Upper lobe of left lung (tissue), 6 donors: ENCODE measurements at places on chromosomes 1 and 21.

DNA sequence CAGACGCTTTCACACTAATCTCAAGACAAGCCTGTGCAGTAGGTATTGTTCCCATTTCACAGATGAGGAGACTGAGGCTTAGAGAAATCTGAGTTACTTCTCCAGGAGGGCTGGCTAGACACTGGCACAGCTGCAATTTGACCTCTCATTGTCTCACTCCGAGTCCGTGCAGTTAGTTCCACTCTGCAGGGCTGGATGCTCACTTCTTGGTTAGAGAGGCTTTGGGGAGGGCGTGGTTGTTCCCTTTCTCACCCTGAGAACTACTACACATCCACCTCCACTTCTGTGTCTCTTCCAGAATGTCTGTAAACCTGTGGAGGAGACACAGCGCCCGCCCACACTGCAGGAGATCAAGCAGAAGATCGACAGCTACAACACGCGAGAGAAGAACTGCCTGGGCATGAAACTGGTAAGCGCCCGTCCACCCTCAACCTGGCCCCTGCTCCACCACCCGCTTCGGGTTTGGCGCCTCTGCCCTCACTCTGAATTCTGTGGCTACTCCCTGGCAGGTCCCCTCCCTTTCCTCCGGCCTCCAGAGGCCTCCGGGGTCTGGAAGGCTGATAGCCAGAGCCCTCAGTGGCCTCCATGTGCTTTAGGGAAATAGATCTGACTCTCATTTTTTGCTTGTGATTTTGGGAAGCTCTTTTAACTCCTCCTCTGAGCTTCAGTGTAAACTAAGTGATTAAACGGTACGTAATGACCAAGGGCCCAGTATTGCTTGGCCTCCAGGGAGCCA is 29.1 kb downstream of the EIF2D start:
- H3K4me1 ChIP-seq, result peaks cover 55% of the 10 kb centered on the region
- peak overlapping the region; percentile 28 for H3K27ac ChIP-seq
- DNase-seq, result no peak
- no peak overlapping the region for H3K4me3 ChIP-seq

DNA sequence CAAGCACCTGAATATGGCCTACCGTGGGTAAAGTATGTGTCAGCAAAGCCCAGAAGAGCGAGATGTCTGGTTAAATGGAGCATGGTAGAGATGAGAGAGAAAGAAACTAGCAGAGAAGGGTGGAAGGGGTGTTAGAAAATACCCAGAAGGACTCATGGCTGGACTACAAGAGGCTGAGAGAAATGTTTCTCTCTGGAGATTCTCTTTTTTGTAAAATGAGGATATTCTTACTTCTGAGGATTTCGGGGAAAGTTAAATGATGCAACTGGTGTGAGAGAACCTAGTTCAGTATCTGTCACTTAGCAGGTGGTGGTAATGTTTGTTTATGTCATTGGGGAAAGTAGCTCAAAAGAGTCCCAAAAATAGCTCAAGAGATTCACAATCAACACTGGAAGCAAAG is 7.2 kb upstream of the EPS15 start:
- no peaks in the 10 kb centered on the region for H3K36me3 ChIP-seq
- H3K27ac ChIP-seq, result no peak overlapping the region
- DNase-seq, result no peak

- H3K36me3 ChIP-seq, result no peaks in the 10 kb centered on the region
- H3K27ac ChIP-seq, result peak overlapping the region; percentile 69
- H3K4me3 ChIP-seq, result peak overlapping the region; percentile 45
- peak; percentile 80 for DNase-seq
- peaks cover 11% of the 10 kb centered on the region for H3K4me1 ChIP-seq
These were observed 479.3 kb upstream of the RUNX1 start for GRCh38 chr21:35528116-35529042.

DNA sequence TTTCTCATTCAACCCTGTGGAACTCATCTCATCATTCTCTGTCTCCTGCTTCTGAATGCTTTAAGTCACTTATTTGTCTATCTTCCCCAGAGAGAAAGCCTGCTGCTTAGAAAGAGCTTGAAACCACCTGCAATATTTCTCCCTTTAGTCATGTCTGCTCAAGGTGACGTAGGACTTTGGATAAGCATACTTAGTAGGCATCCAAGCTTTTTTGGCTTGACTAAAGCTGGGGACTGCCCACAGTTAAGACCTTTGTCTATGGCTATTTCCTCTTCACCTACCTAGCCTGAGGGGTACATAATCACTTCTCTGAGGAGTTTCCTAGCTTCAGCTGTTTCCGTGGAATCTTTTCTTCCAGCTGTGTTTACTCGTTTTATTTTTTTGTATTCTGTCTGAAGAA is 665.8 kb upstream of the CAMK1G start:
- no peak for DNase-seq
- H3K4me1 ChIP-seq, result no peaks in the 10 kb centered on the region
- no peaks in the 10 kb centered on the region for H3K36me3 ChIP-seq

- no peaks in the 10 kb centered on the region for H3K4me1 ChIP-seq
- H3K27ac ChIP-seq, result no peak overlapping the region
- H3K27me3 ChIP-seq, result no peaks in the 10 kb centered on the region
- H3K36me3 ChIP-seq, result peaks cover 7% of the 10 kb centered on the region
- no peak for DNase-seq
These were observed 55.2 kb downstream of the BRWD1 start for GRCh38 chr21:39258207-39258606.

DNA sequence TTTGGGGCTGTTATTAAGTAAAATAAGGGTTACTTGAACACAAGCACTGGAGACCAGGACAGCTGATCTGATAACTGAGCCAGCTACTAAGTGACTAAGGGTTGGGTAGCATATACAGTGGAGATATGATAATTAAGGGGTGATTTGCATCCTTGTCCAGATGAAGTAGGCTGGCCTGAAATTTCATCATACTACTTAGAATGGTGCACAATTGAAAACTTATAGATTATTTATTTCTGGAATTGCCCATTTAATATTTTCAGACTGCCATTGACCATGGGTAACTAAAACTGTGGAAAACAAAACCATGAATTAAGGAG is 3.8 kb upstream of the CD1B start:
- no peaks in the 10 kb centered on the region for H3K36me3 ChIP-seq
- no peak for DNase-seq
- no peak overlapping the region for H3K27ac ChIP-seq

- no peak for DNase-seq
- H3K4me1 ChIP-seq, result no peaks in the 10 kb centered on the region
- H3K36me3 ChIP-seq, result no peaks in the 10 kb centered on the region
- H3K27ac ChIP-seq, result no peak overlapping the region
- no peaks in the 10 kb centered on the region for H3K27me3 ChIP-seq
These were observed 120.7 kb downstream of the MAP3K21 start for GRCh38 chr1:233448109-233448689.

DNA sequence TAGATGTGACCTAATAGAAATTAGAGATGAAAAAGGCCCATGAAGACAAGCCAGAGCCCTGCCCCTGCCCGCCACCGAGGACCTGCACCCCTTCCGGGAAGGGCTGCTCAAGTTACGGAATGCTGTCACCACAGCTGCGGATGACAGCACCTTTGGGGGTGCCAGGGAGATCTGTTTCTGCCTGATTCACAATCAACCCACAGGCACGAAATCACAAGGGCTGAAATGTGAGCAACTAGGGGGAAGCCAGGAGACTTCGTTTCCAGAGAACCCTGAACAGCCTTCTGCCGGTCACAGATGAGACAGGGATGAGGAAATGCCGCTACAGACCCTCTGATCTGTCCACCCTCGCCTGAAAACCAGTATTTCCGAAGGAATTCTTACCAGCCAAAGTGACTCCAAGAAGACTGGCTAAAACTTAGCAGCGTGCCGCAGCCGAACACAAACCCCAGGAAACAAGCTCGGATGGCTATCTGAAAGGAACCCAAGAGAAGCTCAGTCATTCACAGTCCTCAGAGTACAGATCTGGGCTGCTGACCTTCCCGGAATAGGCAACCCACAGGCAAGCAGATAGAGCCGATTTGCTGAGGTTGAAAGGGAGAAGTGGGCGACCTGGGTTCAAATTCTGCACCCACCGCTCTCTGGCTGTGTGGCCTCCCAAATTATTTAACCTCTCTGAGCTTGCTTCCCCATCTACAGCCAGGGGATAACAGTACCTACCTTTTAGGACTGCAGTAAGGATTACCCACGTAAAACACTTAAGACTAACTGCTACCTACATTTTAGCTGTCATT is 1.1 kb downstream of the ICMT start:
- peak overlapping the region; percentile 67 for H3K4me3 ChIP-seq
- no peaks in the 10 kb centered on the region for H3K27me3 ChIP-seq
- H3K4me1 ChIP-seq, result peaks cover 10% of the 10 kb centered on the region
- DNase-seq, result no peak
- H3K27ac ChIP-seq, result peak overlapping the region; percentile 36

DNA sequence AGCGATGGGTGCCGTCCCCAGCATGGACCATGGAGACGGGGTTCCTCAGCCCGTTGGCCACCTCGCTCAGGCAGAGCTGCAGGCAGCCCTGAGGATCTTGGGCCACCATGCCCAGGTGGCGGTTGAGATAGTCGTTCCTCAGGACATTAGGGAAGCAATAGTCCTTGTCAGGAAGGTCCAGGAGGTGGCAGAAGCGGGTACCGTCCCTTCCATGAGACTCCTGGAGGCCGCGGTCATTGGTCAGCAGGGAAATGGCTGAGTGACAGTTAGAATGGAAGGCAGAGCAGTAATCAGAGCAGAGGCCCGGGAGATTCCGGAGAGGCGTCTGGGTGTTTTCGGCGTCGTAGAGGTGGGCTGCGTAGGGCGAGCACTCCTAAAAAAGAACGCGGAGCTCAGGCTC is 4.1 kb downstream of the HHIPL2 start:
- no peak overlapping the region for H3K4me3 ChIP-seq
- H3K36me3 ChIP-seq, result no peaks in the 10 kb centered on the region
- H3K27me3 ChIP-seq, result no peaks in the 10 kb centered on the region
- H3K4me1 ChIP-seq, result no peaks in the 10 kb centered on the region
- no peak overlapping the region for H3K27ac ChIP-seq

DNA sequence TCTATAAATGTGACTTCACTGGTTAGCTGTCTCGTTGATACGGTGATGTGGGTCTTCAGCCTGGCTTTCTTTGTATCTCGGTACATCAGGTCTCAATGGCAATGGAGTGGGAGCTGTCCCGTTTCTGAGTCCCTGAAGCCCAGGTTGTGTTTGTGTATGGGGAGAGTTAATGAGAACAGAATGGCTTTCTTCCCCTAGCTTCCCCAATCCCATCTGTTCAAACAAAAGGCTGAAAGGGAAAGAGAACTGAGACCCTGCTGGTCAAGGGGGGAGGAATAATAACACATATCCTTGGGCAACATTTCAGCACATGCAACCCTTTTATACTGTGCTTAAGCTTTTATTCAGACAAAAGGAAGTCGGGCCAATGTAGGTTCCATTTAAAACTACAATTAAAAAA is 28.4 kb upstream of the CASQ2 start:
- no peak overlapping the region for H3K4me3 ChIP-seq
- no peak for DNase-seq
- H3K27me3 ChIP-seq, result no peaks in the 10 kb centered on the region

GRCh38 chr1:50393522-50394120 is 29.6 kb downstream of the DMRTA2 start:
- no peaks in the 10 kb centered on the region for H3K4me1 ChIP-seq
- H3K27ac ChIP-seq, result no peak overlapping the region
- DNase-seq, result no peak
- H3K27me3 ChIP-seq, result no peaks in the 10 kb centered on the region
